ENCODE measurements at places on chromosomes 2 and 18. TPM values are rescaled to one million over a fixed set of nuclear protein-coding genes. Genes with fewer than 3 reads are reported as not detected.

Gene SRD5A2
- total RNA-seq: not detected

Gene GNLY
- 4.3 TPM for total RNA-seq

Gene ANKRD30B
- total RNA-seq: not detected

Gene SERPINB5
- total RNA-seq: not detected

Gene NCL
- 439 TPM for total RNA-seq

Gene SNTG2
- total RNA-seq: 2.4 TPM

Gene COL4A4
- total RNA-seq: 34.6 TPM

Gene ASB18
- total RNA-seq: not detected
